Body of pancreas (tissue), 4 donors: ENCODE measurements at places on chromosomes 16 and 17. TPM values are rescaled to one million over a fixed set of nuclear protein-coding genes. Genes with fewer than 3 reads are reported as not detected.

GRCh38 chr17:7208027-7208571 is 11.5 kb downstream of the DLG4 start:
- no peak for DNase-seq

The GP2 gene
- total RNA-seq = 12,053 TPM

The GRIN2C gene
- not detected for total RNA-seq

The CLTC gene
- total RNA-seq = 78.1 TPM
